ENCODE measurements at places on chromosomes 3 and 15.

GRCh38 chr15:52649686-52650085 is 29.5 kb downstream of the ATOSA start:
- no peak for DNase-seq

DNA sequence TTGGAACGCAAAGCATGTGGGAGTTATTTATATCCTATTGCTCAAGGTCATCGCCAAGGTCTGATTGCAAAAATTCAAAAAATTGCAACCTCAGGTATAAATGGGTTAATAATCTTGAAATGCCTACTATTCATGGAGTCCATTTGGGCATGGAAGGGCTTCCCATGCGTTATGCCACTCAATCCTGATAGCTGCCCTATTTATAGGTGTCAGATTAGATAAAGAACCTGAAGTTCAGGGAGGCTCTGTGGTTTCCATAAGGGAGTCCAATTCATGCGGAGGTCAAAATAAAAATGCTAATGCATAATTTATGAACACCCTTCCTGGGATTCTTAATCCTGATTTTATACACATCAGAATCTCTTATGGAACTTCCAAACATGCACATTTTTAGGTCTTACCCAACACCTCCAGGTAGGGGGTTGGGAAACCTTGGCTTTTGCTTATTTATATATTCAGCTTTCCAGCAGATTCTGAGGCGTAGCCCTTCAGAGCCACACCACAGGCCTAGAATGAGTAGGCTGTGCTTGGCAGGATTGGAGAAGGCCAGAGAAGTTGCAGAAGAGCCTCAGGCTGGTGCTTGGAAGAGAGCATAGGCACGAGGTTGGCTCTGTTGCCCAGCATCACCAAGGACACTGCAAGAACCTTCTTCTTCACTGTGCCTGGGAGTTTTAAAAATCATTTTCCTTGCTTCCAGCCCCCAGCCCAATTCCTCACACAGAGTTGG is 324.4 kb upstream of the CFAP20DC start:
- DNase-seq, result no peak

- DNase-seq, result no peak
These were observed 104.3 kb downstream of the PPM1L start for GRCh38 chr3:160860346-160860745.

DNA sequence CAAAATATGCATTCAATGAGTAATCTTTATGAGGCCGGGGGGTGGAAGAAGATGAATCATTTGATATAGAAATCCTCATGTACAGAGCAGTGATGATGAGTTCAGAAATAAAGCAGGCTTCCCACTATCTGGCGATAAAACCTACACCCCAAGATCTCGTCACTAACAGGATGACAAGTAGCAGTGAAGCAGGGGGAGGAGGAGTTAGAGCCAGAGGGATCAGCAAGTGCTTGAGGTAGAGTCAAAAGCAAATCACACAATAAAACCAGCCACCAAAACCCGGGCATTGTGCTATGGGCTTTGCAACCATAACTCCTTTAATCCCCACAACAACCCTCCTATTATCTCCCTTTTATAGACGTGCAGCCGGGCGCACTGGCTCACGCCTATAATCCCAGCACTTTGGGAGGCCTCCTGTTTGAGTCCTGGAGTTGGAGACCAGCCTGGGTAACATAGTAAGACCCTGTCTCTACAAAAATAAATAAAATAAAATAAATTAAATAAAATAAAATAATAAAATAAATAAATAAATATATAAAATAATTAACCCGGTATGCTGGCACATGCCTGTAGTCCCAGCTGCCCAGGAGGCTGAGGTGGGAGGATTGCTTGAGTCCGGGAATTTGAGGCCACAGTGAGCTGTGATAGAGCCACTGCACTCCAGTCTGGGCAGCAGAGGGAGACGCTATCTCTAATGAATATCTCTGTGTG is 53.0 kb downstream of the STARD5 start:
- DNase-seq, result no peak

- no peak for DNase-seq
These were observed 17.6 kb downstream of the CALML4 start for GRCh38 chr15:68187559-68187958.

DNA sequence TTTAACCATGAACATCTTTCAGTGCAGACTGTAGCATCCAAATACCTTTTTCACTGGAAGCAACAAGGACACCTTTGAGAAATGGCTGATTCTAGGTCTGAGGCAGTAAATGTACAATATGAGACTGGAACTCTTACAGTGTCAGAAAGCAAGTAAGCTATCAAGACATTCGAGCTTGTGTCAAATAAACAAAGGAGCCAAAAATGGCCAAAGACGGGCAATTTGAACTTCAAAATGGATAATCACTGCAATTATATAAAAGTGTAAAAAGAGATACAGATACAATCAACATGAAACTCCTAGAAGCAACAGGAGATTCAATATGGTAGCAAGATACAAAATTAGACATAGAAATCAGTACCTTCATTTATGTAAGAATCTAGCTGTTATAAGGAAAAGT is 138.5 kb upstream of the CCDC54 start:
- DNase-seq, result no peak

All from activated naive CD4-positive, alpha-beta T cell (primary cell).